Sigmoid colon (tissue), 7 donors: ENCODE measurements at places on chromosomes 1 and 21. TPM values are rescaled to one million over a fixed set of nuclear protein-coding genes. Genes with fewer than 3 reads are reported as not detected.

- no peak for DNase-seq
These were observed 43.6 kb downstream of the FAAH start for GRCh38 chr1:46437723-46438122.

RXRG gene
- polyA plus RNA-seq = 1.8 TPM

DNA sequence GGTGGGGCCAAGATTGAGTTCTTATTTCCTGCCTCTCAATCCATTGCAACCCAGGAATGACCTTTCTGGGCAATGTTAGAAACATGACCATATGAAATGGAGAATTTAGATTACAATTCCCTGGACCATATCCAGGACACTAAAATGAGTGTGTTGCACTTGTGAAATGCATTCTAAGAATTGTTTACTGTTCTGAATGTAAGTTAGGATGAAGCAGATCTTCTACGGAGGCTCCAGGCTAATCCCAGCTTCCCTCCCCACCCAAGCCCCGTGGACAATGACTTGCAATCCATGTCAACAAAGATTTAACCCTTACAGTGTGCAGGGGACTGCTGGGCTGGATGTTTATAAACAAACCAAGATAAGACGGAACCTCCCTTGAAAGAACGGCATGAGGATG lies 31.7 kb upstream of the HAO2 start:
- no peak for DNase-seq

DNA sequence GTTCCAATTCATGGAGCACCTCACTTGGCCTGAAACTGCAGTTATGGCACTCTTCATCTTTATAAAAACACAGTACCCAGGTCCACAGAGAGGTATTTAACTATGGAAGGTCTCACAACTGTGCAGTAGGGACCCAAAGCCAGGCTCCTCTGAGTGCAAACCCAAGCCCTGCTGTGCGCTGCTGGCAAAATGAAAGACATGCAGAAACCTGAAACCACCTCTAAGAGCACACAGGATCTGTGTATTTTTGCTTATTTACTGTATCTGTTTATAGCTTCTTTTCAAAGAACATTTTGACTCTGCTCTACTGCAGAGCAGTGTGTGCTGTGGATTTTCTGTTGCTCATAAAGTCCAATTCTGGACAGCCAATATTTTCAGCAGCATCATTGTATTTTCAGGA lies 166.6 kb downstream of the DSCAM start:
- DNase-seq = no peak

- DNase-seq = peak; percentile 90
These were observed at the start of gene EEIG2 for GRCh38 chr1:108559215-108560186. EEIG2 (plus strand) TSS chr1:108560100; CDS start chr1:108560429, 329 bp downstream.

- no peak for DNase-seq
These were observed 84.8 kb downstream of the KCND3 start for GRCh38 chr1:111904478-111905218.

FMN2 gene
- 2.1 TPM for polyA plus RNA-seq

- no peak for DNase-seq
These were observed 150.7 kb upstream of the ZNF644 start for GRCh38 chr1:91172541-91172940.

- DNase-seq = peak; percentile 81
These were observed 732 bp downstream of the ABCG1 start for GRCh38 chr21:42219606-42220137.

TRIM58 gene
- 0.60 TPM for polyA plus RNA-seq

HENMT1 gene
- polyA plus RNA-seq = 12.0 TPM

LRRC38 gene
- polyA plus RNA-seq = not detected

ANGPTL7 gene
- polyA plus RNA-seq = 0.51 TPM

- no peak for DNase-seq
These were observed 54.2 kb downstream of the HIVEP3 start for GRCh38 chr1:41864471-41865040.

DNA sequence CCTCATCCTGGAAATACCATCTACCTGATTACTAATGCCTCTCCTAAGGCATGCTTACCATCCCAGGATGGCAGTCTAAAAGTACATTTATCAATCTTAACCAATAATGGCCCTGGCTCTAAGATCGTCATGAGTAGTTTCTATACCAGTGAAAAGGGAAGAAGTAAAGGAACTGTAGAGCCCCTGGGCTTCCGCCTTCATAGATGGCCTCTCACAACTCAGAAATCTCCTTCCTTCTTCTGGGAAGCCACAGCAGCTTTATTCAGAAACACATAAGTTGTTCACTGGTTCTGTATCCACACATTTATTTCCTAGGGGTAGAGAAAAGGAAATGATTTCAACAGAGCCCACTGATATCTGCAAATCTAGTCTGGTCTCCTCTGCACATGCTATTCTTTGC lies 41.0 kb upstream of the CD5L start:
- no peak for DNase-seq

DNA sequence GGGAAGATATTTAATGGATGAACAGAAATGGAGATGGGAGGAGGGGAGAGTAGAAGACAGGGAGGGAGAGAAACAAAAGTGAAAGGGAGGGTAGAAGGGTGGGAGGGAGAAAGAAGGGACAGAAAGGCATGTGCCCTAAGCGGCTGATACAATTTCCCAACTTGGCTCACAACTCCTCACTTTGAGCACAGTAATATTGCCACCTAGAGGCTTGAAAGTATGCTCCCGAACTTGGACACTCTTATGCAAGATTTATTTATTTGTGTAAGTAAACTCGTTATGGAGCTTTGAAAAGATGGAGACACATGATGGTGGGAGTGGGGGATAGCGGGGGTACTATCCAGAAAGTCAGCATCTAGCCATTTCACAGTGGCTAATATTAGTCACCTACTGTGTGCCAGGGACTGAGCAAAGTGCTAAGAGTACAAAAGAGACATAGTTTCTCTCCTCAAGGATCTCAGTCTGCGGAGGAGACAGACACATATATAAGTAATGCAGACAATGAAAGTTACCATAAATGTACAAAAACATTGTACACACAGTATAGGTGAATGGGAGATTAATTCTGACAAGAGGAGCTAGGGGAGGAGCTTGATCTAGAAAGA lies 189.7 kb downstream of the SEC16B start:
- no peak for DNase-seq

DNA sequence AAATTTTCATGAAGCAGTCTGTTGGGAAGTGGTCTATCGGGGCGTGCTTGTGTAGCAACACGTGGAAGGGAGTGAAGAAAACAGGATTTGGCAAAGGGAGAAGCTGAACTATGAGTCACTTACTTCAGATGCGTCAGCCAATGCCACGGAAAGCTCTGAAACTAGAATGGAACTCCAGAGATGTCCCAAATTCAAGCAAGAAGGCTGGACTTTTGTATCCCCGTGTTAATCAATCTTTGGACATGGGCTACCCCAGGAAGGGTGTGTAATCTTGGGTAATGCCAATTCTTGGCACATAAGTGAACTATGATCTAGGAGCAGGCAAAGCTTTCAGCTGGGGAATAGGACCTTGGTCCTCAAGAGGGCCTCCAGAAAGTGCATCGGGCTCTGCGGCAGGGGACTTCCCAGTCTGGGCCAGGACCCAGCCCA lies 102.6 kb downstream of the ADSS2 start:
- DNase-seq = peak; percentile 71

DNA sequence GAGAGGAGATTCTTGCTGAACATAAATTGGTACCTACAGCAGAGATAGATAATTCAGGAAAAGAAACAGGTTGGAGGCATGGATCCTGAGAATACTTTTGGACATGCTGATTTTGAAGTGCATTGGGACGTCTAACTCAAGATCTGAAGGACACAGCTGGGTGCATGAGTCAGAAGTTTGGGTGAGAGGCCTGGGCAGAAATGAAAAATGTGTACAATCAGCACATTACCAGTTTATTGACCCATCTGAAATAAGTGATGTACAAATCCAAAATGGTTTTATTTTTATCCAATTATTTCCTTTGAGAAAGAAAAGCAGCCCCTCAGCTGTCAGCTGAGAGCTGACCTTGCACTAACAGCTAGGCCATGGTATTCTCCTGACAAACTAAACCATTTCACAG lies 975.2 kb upstream of the B3GALT2 start:
- DNase-seq = no peak

DNA sequence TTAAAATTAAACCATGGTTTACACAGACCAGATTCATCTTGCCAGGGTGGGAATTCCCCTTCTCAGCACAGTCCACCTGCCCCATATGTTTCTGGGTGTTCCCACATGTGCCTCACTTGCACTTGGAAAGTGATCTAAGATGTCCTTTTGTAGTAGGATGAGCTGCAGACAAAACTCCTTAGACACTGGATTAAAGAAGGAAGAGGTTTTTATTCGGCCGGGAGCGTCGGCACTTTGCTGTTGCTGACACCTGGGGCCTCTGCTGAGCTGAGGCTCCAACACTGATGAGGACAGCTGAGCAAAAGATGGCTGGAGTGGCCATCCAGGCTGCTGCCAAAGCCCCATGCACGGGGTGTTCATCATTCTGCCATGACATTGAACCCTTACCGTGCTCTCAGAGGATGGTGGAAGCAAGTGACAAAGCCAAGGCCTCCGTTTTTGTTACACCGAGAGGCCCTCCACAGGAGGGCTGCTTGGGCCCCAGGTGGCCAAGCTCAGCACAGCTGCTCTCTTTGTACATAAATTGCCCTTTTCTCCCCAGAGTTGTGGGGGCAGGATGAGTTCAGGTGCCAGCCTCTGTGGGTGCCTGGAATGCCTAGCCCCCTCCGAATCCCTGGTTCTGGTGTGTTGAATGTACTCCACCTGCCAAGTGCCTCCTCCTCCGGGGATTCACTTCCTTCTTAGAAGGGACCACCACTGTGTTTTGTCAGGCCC lies 7.3 kb upstream of the ACOT11 start:
- DNase-seq = no peak

- DNase-seq = no peak
These were observed 14.3 kb upstream of the OLIG2 start for GRCh38 chr21:33011462-33011861.

- no peak for DNase-seq
These were observed 126.0 kb downstream of the AK5 start for GRCh38 chr1:77407738-77408375.

DNA sequence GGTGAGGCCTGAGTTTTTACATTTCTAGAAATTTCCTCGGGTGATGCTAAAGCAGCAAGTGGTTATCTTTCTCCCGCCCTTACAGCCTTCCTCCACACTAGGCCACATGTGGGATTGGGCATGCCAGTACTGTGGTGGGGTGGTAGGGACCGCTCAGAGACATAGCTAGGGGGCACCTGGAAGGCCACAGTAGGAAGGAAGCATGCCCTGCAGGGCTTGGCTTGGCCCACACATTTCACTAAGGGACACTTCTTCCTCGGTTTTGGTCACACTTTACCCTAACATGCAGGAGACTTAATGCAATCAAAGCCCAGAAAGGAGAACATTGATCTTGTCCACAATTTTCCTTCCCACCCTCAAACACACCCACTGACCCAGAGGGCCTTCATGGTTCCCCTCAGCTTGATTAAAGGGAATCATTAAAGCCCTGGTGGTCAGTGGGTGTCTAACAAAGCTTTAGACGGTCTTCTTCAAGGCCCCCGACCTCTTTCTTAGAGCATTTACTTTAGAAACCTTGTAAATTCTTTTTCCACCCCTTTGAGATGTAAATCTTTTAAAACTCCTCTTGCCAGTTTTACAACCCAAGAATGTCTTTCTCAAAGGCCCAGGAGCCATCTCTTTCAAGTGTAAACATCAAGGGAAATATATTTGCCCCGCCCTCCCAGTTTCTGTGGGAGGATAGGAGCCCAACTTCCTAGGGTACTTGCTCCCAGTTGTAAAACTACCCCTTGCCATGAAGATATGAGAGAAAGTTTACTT lies 246.4 kb upstream of the PTBP2 start:
- no peak for DNase-seq

- DNase-seq = no peak
These were observed 6.0 kb downstream of the EDARADD start for GRCh38 chr1:236400061-236400603.

- DNase-seq = no peak
These were observed 4.2 kb upstream of the ECE1 start for GRCh38 chr1:21294266-21294989.

GRCh38 chr1:111015222-111015621 lies 51.5 kb upstream of the LRIF1 start:
- no peak for DNase-seq

GRCh38 chr1:100866041-100866900 lies 28.4 kb downstream of the EXTL2 start:
- DNase-seq = no peak
